ENCODE measurements at places on chromosomes 3 and 15. TPM values are rescaled to one million over a fixed set of nuclear protein-coding genes. Genes with fewer than 3 reads are reported as not detected.

The GPR171 gene
- total RNA-seq = 0.37 TPM

The VIPR1 gene
- 6.2 TPM for total RNA-seq

The PCLAF gene
- not detected for total RNA-seq

The CPA3 gene
- 1.3 TPM for total RNA-seq

The ROBO2 gene
- 2.5 TPM for total RNA-seq

The AADACL2 gene
- total RNA-seq = not detected

The RASGRP1 gene
- 2.1 TPM for total RNA-seq

The UROC1 gene
- total RNA-seq = not detected

The PRTG gene
- total RNA-seq = 3.3 TPM

The SMAD6 gene
- 104 TPM for total RNA-seq

The ARGFX gene
- not detected for total RNA-seq

The COL6A5 gene
- not detected for total RNA-seq

The C2CD4A gene
- 0.16 TPM for total RNA-seq

The PLS1 gene
- 0.96 TPM for total RNA-seq

The RAB7A gene
- 135 TPM for total RNA-seq

The ATP13A4 gene
- total RNA-seq = not detected

Measured in right atrium auricular region (tissue), 2 donors.